Stimulated activated CD4-positive, alpha-beta T cell treated with anti-CD3 and anti-CD28 coated beads, Interleukin-1b, Interleukin-23, amount 100 ng/mL, for 1 hour (primary cell): ENCODE measurements at places on chromosomes 5 and 9.

GRCh38 chr5:151202381-151203139 lies 21.3 kb downstream of the CCDC69 start:
- no peak for DNase-seq

- DNase-seq: no peak
Measured at GRCh38 chr9:92983984-92984589, 36.8 kb downstream of the FGD3 start.

DNA sequence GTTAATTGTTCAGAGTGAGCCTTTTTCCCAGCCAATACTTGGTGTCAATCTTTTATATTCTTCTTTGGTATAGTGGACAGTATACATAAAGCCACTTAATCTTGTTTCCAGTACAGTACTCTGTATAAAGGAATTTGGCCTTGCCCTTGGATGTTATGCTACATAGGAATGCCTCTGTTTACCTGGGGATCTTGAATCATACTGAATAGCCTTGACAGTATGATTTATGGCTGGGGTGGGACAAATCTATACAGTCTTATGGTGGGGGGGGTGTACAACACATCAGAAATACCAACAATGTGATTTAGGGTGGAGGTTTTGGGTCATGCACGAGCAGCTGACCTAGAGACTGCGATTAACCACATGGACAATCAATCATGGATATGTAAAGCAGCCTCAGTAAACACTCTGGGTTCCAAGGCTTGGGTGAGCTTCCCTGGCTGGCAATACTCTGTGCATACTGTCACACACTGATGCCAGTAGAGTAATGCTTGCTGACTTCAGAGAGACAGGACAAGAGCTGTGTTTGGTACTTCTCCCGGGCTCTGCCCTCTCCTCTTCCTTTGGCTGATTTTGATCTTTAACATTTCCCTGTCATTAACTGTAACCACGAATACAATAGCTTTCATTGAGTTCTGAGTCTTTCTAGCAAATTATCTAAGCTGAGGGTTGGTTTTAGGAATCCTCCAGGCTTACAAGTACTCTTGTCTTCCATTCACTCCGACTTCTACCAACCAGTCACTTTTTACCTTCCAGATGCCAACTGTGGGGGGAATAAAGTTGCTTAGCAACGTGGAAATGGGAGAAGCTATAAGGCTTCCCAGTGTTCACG lies 84.6 kb downstream of the IARS1 start:
- DNase-seq: no peak

- DNase-seq: no peak
Measured at GRCh38 chr5:173479711-173480110, 136.7 kb downstream of the BOD1 start.

- no peak for DNase-seq
Measured at GRCh38 chr9:90916147-90916734, 114.6 kb downstream of the SYK start.

GRCh38 chr9:2809692-2810419 lies 34.0 kb downstream of the PUM3 start:
- DNase-seq: no peak

DNA sequence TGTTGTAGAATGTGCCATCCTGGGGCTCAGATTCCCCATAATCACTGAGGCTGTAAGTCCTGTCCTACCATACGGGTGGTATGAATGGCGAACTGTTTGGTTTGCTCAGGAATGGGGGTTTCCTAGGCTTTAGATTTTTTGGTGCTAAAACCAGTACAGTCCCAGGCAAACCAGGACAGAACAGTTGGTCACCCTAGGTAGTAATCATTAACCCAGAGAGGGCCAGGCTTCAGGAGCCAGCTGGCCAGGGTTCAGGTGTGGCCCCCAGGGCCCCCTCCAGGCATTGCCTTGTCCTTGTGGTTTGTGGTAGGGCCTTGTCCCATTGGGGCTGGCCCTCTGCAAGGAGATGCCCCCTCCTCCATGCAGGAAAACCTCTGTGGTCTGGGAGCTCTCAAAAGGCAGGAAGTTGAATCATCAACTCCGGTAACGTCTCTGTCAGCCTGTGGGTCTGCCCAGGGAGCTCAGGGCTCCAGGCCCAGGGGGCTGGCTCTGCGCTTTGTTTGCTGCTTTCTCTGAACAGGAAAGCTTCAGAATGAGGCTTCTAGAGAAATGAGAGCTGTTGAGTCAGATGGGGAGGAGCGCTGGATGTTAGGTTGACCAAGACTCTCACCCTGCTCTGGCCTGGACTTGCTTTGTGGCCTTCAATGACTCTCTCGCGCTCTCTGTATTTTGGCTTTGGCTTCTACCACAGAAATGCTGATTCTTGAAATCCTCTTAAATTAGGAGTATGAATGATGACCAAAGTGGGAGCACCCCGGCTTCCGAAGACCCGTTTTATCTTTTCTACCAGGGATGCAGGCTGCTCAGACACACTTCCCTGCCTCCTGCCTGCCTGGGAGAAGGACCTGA lies 22.2 kb upstream of the JADE2 start:
- no peak for DNase-seq

DNA sequence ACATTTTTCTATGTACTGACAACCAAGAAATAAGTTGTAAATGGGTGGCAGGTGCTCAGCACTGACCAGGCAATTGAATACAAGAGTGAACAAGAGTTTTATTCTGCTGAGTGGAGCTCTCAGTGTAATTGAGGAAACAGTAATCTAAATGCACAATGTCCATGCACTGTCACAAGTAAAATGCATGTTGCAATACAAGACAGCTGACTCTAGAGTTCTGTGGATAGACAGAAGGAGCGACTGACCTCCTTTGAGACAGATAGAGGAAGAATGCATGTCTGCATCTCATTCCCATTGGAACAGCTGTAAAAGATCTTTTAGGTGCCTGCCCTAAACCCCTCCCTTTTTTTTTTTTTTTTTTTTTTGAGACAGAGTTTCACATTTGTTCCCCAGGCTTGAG lies 299.0 kb downstream of the FBXL7 start:
- no peak for DNase-seq

DNA sequence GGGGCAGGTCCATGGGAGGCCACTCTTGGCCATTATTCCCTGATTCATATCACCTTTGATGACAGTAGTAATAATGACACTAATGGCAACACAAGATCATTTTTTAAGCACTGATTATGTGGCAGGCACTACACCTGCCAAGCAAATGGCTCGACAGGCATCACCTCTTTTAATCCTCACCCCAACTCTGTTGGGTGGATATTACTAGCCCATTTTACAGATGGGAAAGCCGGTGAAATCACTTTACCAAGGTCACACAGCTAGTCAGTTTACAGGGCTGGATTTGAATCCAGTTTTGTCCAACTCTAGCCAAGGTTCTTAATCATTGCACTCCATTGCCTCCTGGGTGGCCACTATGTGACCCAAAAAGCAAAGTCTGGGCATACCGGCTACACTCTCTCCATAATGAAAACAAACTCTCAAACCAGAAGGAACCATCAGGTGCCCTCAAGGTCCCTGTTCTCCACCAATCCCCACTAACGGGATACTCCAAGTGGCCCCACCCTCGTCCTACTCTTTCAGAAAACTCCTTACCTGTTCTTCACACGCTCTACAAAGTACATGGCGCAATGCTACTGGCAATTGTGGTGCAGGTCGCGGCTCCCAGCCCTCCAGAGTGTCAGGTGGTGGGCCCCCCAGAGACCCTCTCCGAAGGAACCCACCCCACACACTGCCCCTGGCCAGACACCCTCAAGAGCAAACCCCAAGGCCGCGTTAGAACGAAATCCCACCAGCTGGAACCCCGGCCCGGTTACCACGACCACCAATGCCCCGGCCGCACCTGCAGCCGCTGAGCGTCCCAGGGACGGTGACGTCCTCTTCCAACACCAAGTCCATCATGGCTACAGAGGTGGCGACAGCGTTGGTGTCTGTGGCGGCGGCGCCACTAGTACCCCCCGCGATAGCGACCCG lies 572 bp downstream of the CDK5RAP2 start:
- DNase-seq: no peak

GRCh38 chr5:76190356-76190755 lies 107.2 kb downstream of the SV2C start:
- no peak for DNase-seq

DNA sequence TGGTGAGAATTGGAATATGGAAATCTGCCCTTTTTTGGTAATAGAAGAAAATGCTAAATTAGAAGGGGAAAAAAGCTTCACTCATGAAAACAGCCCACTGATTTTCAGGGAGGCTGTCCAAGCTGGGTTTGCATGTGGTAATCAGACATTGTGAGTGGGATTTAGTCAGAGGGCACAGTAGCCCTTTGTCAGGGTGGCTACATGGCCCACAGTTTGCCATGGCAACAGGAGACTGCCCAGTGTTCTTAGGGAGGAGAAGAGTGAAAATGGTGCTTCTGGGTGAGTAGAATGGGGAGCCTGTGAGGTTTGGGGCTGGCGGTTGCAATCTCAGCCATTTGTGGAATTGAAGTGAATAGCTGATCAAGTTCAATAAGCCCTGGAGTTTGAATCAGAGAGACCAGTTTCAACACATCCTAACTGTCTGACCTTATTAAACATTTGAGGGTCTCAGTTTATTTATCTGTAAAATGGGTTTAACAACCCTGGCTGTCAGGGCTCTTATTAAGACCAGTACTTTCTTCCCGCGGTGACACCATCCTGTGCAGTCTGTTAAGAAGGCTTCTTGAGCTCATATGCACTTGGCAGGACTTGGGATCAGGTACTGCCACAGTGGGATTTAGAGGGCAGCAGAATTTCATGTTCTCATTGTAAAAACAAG lies 107.6 kb upstream of the TNC start:
- DNase-seq: no peak

GRCh38 chr9:801399-802071 lies 40.0 kb upstream of the DMRT1 start:
- no peak for DNase-seq

DNA sequence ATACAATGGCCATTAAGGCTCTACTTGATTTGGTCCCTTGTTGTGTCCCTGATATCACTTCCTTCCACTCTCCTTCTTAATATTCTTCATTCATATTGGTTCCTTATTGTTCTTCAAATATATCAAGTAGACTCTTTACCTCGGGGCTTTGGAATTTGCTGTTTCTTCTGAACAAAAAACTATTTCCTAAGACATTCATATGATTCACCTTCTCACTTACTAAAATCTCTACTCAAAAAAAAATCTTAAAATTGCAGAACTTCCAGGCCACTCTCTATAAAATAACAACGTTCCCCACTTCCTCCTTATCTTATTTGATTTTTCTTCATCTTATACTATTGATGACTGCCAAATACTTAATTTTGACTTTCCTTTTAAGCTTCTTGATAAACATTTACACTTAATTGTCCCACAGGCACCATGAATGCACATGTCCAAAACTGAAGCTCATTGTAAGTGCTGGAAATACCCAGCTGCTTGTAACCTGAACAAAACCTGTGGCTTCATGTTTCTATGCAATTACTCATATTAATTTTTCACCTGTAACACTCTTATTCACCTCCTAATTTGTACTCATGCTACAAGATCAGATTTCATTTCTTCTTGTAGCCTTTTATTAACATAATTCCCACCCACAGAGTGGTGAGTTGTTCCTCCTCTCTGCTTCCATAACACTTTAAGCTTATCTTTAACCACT lies 58.4 kb upstream of the NUDT12 start:
- no peak for DNase-seq

DNA sequence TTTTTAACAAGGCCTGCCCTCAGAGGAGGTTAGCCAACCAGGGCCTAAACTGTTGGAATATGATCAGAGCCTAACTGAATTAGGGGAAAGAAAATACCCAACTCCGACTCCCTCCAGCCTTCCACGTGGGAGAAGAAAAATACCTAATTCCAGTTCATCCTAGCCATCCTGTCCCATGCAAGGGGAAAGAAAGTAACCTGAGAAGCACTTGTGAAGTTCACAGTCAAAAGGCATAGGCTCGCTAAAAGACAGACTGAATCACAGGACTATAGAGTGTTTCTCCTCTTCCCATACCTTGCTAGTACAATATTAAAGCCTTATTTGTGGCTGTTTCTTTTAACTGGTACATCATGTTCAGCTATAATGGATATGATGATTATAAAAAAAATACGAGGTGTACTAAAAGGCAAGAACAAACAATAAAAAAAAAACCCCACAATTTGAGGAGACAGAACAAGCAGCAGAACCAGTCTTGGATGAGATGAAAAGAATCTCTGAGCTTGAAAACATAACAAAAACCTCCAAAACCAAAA lies 18.0 kb upstream of the ATP10B start:
- DNase-seq: no peak

GRCh38 chr5:51278539-51278938 lies 104.7 kb upstream of the ISL1 start:
- DNase-seq: no peak

DNA sequence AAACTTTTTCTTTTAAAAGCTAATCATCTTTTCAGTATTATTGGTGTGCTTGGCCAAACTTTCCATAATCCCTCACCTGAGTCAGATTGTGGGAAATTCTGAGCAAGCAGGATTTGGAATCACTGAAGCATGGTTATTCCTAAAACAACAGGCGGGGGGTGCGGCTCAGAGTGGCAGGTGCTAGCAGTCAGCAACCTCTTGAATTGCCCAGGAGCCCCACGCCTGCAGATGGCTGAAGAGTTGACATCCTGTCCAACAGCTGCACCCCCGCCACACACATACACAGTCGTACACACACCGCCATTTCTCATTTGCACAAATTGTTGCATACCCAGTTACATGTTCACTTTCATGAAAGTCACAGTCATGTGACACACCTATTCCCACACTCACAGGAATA lies 96.6 kb downstream of the LHX2 start:
- DNase-seq: no peak

GRCh38 chr9:109716631-109717030 lies 63.4 kb upstream of the PALM2AKAP2 start:
- no peak for DNase-seq

GRCh38 chr5:35879649-35880048 lies 23.0 kb downstream of the IL7R start:
- no peak for DNase-seq

DNA sequence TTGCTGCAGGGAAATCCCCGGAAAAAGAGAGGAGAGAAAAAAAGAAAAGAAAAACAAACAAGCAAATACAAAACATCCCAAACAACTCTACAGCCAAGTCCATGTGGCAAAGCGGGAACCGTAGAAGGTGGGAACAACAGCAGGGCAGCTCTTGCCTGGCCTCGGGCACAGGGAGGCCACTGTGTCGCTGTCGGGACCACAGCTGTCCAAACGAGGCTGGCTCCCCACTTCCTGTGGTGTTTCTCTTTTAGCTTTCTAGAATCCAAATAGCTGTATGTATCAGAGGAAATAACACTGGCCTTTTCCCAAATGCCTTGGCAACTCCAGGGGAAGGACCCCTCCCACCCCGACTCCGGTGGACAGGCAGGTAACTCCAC lies 41.6 kb upstream of the EQTN start:
- no peak for DNase-seq

DNA sequence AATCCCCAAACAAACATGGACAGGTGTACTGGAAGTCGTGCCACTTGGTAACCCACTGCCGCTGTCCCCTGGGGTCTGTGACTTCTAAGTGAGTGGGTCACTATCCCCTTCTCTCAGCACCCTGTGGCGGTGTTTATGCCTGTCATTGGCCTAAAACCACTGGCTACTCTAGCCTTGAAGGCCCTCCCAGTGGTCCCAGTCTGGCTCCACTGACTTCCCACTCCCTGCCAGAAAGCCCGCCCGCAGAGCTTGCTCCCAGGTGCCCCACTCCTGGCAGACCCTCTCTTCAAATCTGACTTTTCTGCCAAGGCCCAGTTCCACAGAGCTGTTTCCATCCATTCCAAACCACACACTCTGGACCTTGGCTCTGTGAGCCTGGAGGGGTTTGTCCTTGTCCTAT lies 274.5 kb downstream of the HSPA4 start:
- no peak for DNase-seq
